ENCODE measurements at places on chromosomes 7 and 10. TPM values are rescaled to one million over a fixed set of nuclear protein-coding genes. Genes with fewer than 3 reads are reported as not detected.
A peak's percentile ranks its signal among the peaks of the same experiment; 100 is the strongest.

- no peak for DNase-seq
- H3K4me1 ChIP-seq, result no peaks in the 10 kb centered on the region
- H3K4me3 ChIP-seq, result no peak overlapping the region
- no peaks in the 10 kb centered on the region for H3K27me3 ChIP-seq
- no peak overlapping the region for H3K27ac ChIP-seq
- H3K36me3 ChIP-seq, result no peaks in the 10 kb centered on the region
These were observed 40.9 kb downstream of the NAMPT start for GRCh38 chr7:106243893-106244292.

DNA sequence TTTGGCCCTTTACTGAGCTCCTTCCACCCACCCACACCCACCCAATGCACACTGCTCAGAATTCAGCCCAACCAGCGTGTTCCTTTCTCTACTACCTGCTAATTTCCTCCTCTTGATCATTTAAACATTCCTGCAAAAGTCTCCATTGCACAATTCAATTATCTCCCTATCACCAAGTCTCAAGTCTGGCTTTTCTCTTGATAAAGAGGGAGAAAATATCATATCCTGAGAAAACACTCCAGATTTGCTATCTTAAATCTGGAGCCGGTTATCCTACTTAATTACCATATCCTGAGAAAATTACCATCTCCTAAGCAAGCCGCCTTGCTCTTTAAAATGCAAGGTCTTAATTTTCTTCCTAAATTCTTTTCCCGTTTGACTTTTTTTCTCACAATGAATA is 505.5 kb downstream of the XPNPEP1 start:
- H3K4me3 ChIP-seq, result no peak overlapping the region
- H3K36me3 ChIP-seq, result no peaks in the 10 kb centered on the region
- H3K4me1 ChIP-seq, result no peaks in the 10 kb centered on the region
- H3K27ac ChIP-seq, result no peak overlapping the region
- DNase-seq, result no peak
- no peaks in the 10 kb centered on the region for H3K27me3 ChIP-seq

DNA sequence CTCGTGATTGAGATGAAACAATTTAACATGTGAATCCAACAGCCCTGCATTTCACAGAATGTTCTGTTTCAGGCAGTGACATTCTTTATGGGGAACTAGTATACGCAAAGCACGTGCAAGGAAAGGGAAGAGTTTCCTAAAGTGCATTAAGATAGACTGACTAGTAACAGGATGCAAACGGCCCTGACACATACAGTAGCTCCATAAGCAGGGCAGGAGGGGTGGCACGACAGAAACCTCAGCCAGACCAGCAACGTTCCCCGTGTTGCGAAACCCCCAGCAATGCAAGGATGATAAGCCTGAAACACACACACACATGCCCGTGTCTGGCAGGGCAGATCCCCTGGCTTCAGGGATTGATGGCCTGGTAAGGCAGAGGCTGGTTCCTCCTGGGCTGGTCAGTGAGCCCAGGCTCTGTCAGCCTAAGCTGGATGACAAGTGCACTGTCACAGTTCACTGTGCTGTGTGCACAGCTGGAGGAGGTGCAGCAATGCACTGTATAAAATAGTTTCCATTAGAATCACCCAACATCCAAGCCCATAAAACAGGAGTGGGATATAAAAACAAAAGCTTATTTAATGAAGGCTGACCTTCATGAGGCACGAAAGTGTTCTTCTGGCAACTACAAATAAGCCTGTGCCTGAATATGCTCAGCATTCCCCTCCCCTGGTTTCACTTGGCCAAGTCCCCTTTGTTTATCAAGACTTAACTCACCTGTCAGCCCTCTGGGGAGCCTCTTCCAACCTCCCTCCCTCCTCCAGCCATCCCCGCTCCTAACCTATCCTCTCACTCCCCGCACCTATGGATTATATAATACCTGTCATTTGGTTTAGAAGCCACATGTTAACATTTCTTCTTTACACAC is 88.8 kb downstream of the GSAP start:
- H3K4me3 ChIP-seq, result no peak overlapping the region
- H3K27me3 ChIP-seq, result no peaks in the 10 kb centered on the region
- H3K4me1 ChIP-seq, result peaks cover 5% of the 10 kb centered on the region
- no peak for DNase-seq
- H3K27ac ChIP-seq, result no peak overlapping the region
- H3K36me3 ChIP-seq, result no peaks in the 10 kb centered on the region

DLD gene
- total RNA-seq, result 93.5 TPM

DNA sequence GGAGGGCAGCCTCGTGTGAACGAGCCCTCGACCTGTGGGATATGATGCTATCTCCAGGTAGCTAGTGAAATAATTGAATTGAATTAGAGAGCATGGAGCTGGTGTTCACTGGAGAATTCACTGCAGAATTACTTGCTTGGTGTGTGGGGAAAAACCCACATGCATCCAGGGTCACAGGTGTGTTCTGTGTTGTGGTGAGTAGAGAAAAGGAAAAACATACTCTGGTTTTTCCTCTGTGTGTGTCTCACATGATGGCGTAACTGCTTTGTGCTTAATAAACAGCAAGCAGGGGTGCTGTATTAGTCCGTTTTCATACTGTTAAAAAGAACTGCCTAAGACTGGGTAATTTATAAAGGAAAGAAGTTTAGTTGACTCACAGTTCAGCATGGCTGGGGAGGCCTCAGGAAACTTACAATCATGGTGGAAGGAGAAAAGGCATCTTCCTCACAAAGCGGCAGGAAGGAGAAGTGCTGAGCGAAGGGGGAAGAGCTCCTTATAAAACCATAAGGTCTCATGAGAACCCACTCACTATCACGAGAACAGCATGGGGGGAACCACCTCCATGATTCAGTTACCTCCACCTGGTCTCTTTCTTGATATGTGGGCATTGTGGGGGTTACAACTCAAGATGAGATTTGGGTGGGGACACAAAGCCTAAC is 62.6 kb downstream of the TACR2 start:
- H3K36me3 ChIP-seq, result no peaks in the 10 kb centered on the region
- H3K27me3 ChIP-seq, result no peaks in the 10 kb centered on the region
- DNase-seq, result no peak
- H3K4me1 ChIP-seq, result no peaks in the 10 kb centered on the region
- no peak overlapping the region for H3K27ac ChIP-seq

DNA sequence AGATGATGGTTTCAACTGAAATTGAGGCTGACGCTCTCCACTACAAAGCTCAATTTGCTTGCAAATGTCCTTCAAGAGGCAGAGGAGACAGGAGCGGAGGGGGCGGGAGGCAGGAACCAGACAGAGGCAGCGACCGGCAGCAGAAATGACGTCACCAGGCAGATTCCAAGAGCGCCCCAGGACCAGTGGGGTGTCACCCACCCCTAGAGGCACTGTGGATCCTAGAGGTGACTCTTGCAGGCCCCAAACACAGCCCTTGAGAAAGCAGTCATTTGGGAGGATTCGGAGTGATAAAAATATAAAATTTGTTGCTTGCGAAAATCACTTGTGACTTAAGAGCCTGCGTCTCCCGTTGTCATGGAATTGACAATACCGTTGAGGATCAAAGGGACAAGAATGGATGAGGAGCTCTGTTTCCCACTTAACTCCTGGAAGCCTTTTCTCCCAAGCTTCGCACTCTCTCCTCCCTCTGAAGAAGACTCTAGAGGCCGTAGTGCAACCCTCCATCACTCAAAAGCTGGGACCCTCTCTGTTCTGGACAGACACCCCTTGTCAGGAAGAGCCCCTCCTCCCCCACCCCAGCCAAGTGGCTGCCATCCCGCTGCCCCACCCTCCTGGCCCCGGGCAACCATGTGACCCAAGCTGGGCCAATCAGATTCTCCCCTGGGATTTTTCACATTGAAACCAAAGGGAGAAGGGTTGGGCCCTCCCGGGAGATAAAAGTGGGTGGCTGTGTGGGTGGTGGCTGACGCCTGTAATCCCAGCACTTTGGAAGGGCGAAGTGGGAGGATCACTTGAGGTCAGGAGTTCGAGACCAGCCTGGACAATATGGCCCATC is 16.3 kb upstream of the SLC29A4 start:
- peak; percentile 41 for DNase-seq
- no peaks in the 10 kb centered on the region for H3K36me3 ChIP-seq
- no peaks in the 10 kb centered on the region for H3K4me1 ChIP-seq
- peaks cover 4% of the 10 kb centered on the region for H3K27me3 ChIP-seq
- no peak overlapping the region for H3K4me3 ChIP-seq

DNA sequence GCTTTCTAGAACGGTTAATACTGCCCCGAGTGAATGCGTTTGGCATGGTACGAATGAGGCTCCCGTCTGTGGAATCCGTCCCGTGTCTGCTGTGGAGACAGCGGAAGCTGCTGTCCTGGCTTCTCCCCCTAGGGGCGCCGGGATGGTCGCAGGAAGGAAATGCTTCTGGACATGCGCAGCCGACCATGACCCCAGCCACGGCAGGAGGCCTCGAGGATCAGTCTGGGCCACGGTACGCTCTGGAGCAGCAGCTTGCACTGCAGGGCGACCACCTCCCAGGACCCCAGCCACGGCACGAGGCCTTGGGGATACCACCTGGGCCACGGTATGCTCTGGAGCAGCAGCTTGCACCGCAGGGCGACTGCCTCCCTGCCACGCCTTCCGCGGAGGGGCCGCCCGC is 107.9 kb downstream of the CYTH3 start:
- DNase-seq, result no peak
- no peak overlapping the region for H3K27ac ChIP-seq
- no peaks in the 10 kb centered on the region for H3K36me3 ChIP-seq
- no peak overlapping the region for H3K4me3 ChIP-seq

- no peak overlapping the region for H3K4me3 ChIP-seq
- H3K27me3 ChIP-seq, result no peaks in the 10 kb centered on the region
- H3K27ac ChIP-seq, result peak overlapping the region; percentile 77
- H3K36me3 ChIP-seq, result peaks cover 3% of the 10 kb centered on the region
- peak; percentile 32 for DNase-seq
- H3K4me1 ChIP-seq, result no peaks in the 10 kb centered on the region
These were observed 30.6 kb downstream of the POR start for GRCh38 chr7:75945297-75946168.

- no peak overlapping the region for H3K27ac ChIP-seq
- DNase-seq, result no peak
- no peaks in the 10 kb centered on the region for H3K36me3 ChIP-seq
These were observed 42.1 kb upstream of the GPR26 start for GRCh38 chr10:123624086-123624485.
